OCI-LY7 (cell line): ENCODE measurements at places on chromosomes 1 and 21.

- DNase-seq = no peak
These were observed 57.4 kb upstream of the NRIP1 start for GRCh38 chr21:15122241-15122640.

DNA sequence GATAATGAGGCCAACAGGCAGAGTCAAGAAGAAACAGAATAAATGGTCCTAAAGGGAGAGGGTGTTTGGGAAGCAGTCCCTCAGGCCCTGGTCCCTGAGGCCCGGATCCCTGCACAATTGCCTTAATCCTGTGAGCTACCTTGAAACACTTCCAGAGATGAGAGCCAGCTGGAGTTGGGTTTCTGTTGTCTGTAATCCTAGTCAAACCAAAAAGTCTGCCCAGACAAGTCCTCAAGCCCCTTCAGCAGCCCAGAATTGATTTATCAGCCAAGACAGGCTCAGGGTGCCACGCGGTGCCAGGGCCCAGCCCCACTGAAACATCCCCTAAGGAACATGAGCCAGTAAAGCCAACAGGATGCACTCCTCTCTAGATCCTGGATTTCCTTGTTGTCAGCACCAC, 16.4 kb upstream of the CLSTN1 start:
- DNase-seq = no peak

- DNase-seq = no peak
These were observed 56.2 kb downstream of the STUM start for GRCh38 chr1:226604560-226605317.

GRCh38 chr1:106055855-106056254, 1000.6 kb upstream of the PRMT6 start:
- DNase-seq = peak; percentile 13
